Stimulated activated naive CD8-positive, alpha-beta T cell treated with anti-CD3 and anti-CD28 coated beads, Interleukin-15, amount 100 ng/mL, for 72 hours (primary cell): ENCODE measurements at places on chromosomes 1 and 21.

GRCh38 chr1:164823486-164824279 is 264.7 kb downstream of the PBX1 start:
- no peak for DNase-seq

DNA sequence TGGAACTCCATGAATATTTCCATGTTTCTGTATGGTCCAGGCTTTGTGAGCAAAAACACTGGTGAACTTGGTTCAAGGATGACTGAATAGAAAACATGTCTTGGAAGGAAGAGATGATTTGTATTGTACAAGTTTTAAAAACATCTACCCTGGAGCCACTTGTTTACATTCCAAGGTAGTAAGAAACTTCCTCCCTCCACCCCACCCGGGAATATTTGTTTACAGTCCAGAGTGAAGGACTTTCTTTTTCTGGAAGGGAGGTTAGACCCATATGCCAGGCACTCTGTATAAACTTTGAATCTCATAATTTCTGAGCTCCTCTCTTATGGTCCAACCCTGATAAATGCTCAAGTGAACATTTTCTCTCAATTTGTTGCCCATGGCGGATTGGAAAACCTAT is 323.3 kb upstream of the LYPLAL1 start:
- no peak for DNase-seq

DNA sequence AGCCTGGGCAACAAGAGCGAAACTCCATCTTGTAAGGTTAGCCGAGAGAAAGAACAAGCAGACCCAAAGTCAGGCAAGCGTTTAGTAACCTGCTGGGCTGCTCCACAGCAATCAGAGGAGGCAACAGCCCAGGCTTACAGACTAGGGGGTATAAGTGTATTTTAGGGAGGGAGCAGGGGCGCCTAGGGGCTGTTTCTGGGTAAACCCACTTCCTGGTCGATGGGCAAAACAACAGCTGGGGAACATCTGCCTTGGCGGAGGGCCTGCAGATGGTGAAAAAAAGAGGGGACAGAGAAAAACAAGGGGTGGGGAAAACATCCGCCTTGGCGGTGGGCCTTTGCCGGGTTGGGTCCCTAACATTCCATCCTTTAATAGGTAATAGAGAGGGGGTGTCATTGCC is 5.2 kb downstream of the TAS1R1 start:
- DNase-seq: no peak

DNA sequence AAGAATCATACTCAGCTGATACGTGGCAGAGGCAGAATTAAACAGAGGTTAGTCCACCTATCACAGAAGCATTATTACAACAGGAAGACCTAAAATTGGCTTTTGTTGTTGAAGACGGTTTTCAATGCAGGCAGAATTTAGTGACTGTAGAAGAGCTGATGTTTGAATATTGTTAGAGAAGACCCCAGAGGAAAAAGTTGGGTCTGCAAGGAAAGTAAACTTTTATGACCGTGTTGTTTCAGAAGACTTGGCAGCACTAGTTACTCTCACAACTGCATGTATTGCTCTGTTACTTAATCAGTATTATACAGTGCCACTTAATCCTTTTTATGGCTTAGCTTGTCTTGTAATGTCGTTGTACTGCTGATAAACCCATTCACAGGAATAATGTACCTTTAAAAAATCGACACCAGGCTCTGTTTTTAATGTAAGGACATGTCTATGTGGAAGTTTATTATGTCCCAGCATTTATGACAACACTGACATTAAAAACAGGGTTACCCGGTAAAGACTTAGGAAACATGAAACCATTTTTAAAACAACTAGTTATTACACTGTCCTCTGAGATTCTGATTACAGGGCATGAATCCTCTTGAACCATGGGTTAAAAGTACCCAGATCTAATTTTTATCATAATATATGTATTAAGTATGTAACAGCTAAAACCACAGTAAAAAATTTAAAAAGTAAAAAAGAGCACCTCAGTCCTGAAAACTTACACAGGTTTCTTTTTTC is 235.4 kb downstream of the TTLL7 start:
- no peak for DNase-seq

DNA sequence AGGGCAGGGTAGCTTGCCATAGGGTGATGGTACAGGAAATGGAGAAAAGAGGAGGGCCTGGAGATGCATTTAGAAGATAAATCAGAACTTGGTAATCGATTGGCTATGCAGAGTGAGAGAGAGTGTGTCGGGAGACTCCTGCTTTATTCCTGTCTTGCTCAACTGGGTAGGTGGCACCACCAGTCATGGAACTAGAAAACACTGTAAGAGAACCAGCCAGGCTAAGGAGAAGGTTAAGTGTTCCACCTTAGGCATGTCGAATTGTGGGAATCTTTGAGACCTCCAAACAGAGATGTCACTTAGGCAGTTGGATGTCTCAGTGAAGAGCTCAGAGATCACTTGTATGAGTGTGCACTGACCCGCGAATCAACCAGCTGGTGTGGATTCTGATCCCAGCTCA is 28.7 kb upstream of the RD3 start:
- DNase-seq: no peak

- no peak for DNase-seq
These were observed 128.4 kb downstream of the S1PR1 start for GRCh38 chr1:101365186-101365585.

- DNase-seq: no peak
These were observed 324.0 kb downstream of the RPS6KC1 start for GRCh38 chr1:213375002-213375401.

DNA sequence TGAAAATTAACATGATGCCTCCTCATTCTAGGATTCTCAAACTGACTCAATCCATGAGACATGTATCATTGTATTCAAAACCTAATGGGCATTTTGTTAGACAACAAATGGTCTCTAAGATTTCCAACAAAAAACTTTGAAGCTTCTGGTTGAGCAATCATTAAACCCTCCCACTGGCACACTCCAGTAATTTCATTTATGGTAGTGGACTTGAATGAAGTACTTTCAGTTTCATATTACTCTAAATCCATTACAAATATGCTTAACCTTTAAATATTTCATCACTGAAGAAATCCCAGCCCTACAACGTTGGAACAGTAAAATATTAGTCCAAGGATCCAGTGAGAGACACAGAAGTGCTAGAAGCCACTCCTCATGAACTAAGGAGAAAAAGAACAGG is 43.5 kb downstream of the GBP6 start:
- no peak for DNase-seq

GRCh38 chr1:208569181-208569580 is 325.0 kb upstream of the PLXNA2 start:
- no peak for DNase-seq

- DNase-seq: no peak
These were observed 122.3 kb downstream of the SYT2 start for GRCh38 chr1:202587859-202588485.

DNA sequence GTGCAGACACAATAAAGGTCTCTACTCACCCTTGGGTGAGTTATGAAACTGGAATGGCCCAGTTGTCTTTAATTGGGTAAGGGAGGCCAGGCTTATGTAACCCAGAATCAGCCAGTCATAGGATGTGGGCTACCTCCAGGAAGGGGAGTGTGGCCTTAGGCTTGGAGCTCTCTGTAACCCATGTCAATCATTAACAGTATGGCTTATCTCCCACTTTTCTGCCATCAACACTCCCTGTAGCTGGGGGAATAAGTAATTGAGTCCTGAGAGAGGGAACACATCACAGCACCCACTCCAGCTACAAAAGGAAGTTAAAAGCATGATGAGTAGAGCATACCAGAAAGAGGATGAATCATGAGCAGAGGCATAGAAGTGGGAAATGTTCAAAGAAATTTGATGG is 327.0 kb upstream of the DUSP10 start:
- DNase-seq: no peak

DNA sequence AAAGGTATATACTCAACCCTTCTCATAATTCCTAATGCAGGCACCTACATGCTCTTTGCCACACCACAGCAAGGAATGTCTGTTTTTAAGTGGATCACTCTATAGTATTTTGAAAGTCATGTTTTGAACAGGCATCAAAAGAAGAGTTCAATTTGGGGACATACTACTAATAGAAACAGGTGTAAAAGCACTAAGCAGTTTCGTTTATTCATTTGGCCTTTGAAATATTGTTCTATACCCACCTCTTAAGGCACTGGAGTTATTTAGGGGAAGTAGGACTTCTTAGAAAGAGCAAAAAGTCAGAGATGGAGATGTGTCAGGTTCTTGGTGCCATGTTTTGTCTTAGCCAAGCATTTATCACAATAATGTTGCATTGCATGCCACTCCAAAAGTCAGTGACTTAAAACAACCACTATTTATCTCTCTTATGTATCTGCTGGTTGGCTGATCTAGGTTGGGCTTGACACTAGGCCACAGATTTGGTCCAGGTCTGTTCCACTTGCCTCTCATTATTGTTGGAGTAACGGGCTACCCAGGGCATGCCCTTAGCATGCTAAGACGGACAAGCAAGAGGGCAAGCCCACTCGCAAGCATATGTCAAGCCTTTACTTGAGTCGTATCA is 107.5 kb downstream of the RGL1 start:
- DNase-seq: no peak

DNA sequence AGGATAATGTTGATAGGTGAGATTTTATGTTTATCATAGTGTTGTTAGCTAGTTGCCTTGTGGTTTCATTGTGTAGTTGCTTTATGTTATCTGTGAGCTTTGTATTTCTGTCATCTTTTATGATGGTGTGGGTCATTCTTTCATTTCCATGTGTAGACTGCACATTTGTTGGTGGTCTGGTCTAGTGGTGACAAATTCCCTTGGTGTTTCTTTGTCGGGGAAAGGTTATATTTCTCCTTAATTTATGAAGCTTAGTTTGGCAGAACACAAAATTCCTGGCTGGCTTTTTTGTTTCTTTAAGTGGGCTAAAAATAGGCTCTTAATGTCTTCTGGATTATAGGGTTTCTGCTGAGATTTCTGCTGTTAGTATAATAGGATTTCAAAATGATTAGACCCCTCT is 347.2 kb upstream of the ADAMTS5 start:
- DNase-seq: no peak

DNA sequence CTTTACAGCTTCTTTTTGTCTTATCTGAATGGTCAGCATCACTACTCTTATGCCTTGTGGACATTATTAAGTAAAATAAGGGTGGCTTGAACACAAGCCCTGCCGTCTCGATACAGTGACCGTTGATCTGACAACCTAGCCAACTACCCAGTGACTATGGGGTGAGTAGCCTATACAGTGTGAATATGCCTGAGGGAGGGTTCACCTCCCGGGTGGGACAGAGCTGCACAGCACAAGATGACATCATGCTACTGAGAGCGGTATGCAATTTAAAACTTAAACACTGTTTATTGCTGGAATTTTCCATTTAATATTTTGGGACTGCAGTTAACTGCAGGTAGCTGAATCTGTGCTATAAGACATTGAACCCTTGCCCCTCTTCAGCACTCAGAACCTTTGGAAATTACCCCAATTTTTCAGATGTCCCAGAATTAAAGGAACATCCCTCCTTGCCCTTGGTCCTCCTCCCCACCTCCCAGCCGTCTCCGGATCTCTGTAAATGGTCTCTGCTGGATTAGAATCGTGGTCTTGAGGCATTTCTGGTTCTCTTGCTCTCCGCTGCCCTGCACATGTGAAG is 618.5 kb downstream of the PTPRU start:
- DNase-seq: no peak

DNA sequence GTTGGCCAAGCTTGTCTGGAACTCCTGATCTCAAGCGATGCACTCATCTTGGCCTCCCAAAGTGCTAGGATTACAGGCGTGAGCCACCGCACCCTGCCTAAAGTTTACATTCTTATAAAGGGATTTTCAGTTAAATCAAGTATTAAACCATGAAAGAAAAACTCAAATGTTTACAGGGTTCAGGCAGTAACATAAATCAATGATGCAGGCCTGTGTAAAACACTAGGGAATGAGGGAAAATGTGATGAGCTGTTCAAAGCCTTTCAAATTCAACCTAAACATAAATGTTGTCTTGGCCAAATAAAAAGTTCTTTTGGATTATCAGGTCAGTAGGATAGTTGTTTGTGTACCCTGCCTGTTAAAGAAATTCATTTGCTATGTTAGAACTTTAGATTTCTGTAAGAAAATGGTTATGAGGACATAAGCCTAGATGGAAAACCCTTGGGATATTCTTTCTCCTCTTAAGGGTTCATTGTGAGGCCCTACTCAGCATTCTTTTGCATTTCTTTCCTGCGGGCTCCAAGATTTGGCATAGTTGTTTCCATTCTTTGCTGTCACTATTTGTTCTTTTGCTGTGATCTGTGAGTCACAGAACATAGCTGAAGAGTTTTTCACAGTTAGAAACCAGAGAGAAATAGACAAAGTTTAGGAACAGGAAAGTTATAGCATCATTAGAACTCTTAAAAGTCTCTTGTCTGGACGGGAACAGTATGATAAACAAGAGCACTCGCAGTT is 8.9 kb upstream of the ZRANB2 start:
- DNase-seq: no peak

- no peak for DNase-seq
These were observed 252.4 kb downstream of the TOMM20 start for GRCh38 chr1:234875953-234876855.

GRCh38 chr1:20729155-20729931 is 3.2 kb downstream of the SH2D5 start:
- DNase-seq: no peak

GRCh38 chr1:119550381-119550780 is 43.4 kb downstream of the HSD3B1 start:
- no peak for DNase-seq

DNA sequence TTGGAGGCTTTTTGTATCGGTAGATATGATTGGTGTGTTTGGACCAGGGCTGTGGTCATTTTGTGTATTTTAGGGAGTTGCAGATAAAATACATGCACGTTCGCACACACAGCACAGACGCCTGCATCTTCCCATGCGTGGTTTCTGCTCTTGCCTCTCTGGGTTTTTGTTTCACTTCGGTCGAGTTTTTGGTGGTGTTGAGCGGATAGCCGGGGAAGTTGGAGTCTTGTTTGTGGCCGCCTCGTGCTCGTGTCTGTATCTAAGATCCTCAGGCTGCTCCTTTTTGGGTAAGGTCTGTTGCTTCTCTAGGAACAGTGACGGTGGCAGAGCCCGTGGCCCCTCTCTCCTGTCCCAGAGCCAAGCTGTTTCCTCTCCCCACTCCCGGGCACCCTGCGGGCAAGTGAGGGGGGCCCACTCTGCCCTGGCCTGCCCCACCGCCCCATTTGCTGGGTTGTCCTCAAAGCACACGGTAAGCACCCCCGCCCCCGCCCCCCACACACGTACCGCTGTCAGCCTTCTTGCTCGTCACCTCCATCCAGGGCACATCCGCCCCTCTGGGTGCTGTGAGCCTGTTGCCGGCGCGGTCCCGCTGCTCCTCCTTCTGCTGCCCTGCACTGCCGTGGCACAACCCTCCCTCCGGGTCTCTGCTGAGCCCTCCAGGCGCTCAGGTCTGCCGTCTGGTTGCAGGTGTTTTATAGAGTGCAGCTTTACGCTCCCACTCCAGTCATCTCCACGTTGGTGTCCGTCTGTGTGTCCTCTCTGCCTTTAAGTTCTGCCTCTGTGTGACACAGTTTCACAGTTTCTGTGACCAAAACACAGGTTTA is 51.9 kb downstream of the AGPAT3 start:
- DNase-seq: peak; percentile 71

GRCh38 chr1:70993798-70994197 is 53.8 kb downstream of the PTGER3 start:
- no peak for DNase-seq

GRCh38 chr1:177940682-177941081 is 29.2 kb downstream of the SEC16B start:
- DNase-seq: no peak

- no peak for DNase-seq
These were observed 11.1 kb downstream of the F3 start for GRCh38 chr1:94530373-94530878.
